Activated effector memory CD4-positive, alpha-beta T cell treated with anti-CD3 and anti-CD28 coated beads, Interleukin-2, amount 50 U/mL, for 16 hours (primary cell): ENCODE measurements at places on chromosomes 6 and 20.
A peak's percentile ranks its signal among the peaks of the same experiment; 100 is the strongest.

GRCh38 chr6:120211955-120212792 lies 862.6 kb upstream of the MAN1A1 start:
- no peak for DNase-seq

- no peak for DNase-seq
Observed at GRCh38 chr6:111646942-111647341, 41.3 kb upstream of the TRAF3IP2 start.

DNA sequence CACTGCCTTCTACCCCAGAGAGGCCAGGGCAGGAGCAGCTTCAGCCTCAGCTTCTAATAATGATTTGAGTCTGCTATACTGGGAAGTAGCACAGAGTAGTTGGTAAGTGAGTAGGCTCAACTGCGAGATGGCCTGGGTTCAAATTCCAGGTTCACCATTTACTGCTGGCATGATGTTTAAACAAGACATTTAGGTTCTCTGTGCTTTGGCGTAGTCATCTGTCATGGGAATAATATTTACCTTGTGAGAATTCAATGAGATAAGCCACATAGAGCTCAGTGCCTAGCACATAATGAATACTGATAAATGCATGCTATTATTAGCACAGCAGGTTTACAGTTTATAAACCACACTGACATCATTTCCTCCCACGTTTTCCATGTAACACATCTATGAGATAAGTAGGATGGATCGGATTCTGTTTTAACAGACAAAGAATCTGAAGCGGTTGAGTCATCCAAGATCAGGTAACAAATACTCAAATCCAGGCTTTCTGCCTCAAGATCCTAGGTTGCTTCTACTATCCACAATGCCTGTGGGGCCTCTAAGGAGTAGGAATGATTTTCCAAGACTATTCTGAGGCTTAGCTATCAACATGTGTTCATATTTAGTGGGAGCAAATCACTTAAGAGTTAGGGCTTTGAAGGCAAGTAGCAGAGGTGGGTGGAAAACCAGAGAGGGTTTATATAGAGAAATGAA lies 72.9 kb upstream of the DTNBP1 start:
- DNase-seq = no peak

GRCh38 chr6:99334526-99335127 lies 14.8 kb downstream of the FAXC start:
- DNase-seq = no peak

- no peak for DNase-seq
Observed at GRCh38 chr6:110322151-110322873, 35.8 kb downstream of the METTL24 start.

- no peak for DNase-seq
Observed at GRCh38 chr6:38170666-38171355, 351.3 kb downstream of the ZFAND3 start.

DNA sequence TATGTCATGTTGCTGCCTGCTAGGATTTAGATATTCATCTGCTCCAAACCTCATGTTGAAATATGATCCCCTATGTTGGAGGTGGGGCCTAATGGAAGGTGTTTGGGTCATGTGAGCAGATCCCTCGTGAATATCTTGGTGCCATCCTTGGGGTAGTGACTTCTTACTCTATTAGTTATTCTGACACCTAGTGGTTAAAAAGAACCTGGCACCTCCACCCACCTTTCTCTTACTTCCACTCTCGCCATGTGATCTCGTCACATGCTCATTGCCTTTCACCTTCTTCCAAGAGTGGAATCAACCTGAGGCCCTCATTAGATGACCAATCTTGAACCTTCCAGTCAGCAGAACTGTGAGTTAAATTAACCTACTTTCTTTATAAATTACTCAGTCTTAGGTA lies 549.4 kb upstream of the SYNCRIP start:
- DNase-seq = no peak

GRCh38 chr20:61025536-61025935 lies 226.5 kb upstream of the CDH4 start:
- no peak for DNase-seq

- no peak for DNase-seq
Observed at GRCh38 chr6:78910591-78911171, 43.3 kb downstream of the IRAK1BP1 start.

DNA sequence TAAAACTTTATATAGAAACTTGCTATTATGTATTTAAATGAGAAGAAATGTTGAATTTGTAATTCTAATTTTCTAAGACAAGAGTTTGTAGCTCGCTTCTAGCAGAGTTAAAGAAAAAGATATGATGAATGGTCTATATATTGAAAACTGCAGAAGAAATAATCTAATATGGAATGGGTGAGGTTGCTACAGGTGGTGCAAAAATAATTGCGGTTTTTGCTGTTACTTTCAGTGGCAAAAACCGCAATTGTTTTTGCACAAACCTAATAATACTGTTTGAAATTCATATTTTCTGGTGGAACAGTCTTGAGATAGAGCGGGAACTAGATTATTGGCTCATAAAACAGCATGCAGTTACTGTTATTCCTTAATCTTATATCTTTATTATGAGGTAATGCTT lies 23.9 kb downstream of the EYA4 start:
- DNase-seq = no peak

- no peak for DNase-seq
Observed at GRCh38 chr20:32362901-32363364, 4.8 kb downstream of the ASXL1 start.

GRCh38 chr20:54345301-54345724 lies 130.1 kb upstream of the DOK5 start:
- no peak for DNase-seq

DNA sequence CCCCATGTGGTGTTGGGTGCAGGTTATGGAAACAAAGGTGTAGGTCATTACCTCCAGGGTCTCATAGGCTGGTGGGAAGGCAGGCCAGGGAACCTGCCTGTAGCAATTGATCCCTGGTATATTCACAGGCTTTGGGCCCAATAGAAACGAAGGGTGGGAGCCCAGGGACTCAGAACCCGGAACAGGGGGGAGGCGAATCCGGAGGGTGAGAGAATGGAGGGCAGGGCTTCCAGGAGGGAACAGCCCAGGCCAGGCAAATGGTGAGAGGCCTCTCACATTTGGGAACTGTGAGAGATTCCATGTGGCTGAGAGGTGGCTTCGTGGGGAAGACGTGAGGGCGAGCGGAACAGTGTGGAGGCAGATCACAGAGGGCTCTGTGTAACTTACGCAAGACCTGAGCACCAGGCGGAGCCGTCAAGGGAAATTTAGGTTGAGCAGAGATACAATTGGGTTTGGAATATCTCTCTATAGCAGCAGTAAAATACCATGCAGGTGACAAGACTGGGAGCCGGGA lies 267.1 kb downstream of the ERMARD start:
- DNase-seq = no peak

DNA sequence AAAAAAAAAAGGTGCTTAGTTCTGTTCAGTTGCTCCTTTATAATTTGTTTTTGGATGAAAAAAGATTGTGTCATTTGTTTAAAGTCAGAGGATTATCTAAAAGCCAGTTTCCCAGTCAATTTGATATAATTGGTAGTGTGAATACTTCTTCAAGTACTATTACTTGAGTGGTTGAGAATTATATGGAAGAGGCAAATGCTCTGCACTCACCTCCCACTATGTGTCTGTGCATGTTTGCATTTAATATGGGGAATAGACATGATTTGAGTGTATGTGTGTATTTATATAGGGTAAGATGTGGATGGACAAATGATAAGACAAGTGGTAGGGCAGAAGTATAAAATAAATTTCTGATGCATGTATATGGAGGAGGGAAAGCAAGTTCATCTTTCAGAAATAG lies 15.8 kb downstream of the GJA1 start:
- DNase-seq = no peak

- DNase-seq = peak; percentile 77
Observed at GRCh38 chr6:110944681-110945151, 13.8 kb upstream of the GTF3C6 start.

GRCh38 chr6:90328004-90328403 lies 31.4 kb upstream of the BACH2 start:
- no peak for DNase-seq

DNA sequence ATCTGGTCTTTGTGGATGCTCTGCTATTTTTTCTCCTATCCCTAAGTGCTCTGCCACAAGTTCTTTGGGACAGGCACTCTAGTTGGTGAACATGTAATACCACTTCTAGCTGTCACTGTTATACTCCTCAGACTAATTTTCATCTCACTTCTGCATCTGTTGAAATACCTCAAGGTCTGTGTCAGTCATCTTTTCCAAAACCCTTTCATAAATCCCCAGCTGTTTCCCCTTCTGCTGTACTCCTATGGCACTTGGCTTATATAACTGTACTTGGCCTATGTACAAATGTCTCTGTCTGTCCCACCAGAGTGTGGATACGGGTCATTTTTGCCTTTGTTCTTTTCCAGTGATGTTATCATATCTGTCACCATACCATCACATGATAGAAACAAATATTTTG lies 124.2 kb downstream of the FHL5 start:
- DNase-seq = no peak

GRCh38 chr6:34151321-34152041 lies 5.6 kb upstream of the GRM4 start:
- peak; percentile 61 for DNase-seq

DNA sequence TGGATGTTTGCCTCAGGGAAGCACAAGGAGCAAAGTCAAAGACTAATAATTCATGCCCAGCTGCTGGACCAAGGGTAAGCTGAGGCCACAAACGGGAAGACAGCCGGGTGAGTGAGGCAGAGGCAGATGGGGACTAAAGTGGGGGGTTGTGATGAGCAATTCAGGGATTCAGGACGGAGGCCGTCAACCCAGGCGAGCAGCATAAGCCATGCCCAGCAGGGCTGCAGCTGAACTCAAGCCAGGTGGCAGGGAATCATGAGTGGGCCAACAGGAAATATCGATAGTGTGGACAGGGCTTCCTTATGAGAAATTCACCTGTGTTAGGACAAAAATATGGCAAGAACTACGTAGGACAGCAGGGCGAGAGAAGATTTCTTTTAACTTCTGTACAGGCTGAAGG lies 246.8 kb downstream of the CDC5L start:
- no peak for DNase-seq

DNA sequence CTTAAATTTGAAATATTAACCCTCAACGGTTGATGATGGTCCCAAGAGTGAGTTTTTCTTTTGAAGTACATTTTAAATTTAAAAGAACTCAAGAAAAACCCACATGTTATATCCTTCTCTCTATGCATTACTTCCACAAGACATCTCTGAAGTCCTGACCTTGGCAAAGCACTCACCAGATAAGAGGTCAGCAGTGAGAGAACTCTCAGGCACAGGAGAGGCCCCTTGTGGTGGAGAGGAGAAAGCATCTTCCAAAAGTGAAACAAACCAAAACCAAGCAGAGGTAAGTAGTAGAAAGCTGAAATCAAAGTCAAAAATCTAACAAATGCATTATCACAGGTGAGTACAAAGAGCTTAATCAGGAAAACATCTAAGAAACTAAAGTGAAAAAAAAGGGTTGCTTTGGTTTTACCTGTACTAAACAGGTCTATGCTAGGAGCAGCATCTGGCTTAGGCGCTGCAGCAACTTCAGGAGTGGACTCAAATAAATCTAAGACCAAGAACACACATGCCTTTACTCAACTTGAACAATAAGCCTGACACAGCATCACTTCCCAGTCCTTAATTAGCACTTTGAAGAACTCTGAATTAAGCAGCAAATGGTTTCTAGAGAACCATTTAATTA lies 80.5 kb downstream of the PRSS35 start:
- DNase-seq = no peak

DNA sequence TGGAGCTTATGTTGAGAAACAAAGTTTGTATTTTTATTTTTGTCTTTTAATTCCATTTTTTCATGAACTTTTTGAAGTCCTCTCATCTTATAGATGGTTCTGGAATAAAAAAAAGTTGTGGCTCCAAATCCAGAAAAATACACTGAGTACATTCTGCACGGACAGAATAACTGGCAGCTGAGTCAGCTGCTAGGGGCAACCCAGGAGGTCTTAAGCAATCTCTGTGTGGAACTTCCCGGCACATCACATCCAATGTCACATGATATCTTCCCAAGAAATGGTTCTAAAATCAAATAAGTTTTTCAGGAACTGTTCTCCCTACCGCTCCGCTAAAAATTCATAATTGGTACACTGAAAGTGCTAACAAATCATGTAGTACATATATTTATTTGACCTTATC lies 29.8 kb downstream of the SLC13A3 start:
- no peak for DNase-seq

DNA sequence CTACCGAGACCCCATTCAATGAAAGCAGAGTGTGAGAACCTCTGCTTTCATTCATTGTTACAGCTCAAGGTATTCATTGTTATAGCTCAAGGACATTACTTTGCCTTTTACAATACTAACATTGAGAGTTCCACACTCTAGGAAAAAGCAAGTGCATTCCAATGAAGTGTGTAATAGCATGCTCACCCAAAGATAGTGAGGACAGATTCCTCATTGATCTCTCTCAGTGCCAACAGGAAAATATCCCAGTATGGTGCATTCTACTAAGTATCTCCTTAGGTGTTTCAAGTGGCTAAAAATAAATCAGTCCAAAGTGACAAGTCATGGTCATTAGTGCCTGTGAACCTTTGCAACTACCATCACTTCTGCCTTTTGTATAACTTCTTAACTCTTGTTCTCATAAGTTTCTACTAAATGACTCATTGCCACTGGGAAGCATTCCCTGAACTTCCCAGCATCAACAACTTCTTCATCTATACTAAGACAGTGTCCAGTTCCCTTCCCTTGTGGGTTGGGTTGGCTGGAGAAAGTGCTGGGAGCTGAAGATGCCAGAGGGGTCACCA lies 140.7 kb upstream of the STXBP5 start:
- DNase-seq = no peak

DNA sequence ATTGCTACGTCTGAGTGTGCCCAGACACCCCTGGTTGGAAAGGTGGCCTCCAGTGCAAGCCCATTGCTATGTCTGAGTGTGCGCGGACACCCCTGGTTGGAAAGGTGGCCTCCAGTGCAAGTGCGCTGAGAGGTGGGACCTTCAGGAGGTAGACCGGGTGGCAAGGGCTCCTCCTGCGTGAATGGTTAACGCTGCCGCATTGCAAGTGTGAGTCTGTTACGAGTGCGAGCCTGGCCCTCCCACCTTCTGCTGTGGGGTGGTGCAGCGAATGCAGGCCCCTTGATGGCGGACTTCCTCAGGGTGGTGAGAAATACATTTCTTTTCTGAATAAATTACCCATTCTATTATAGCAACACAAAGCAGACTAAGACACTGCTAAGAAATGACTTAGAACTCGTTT lies 208.8 kb downstream of the DLL1 start:
- peak; percentile 25 for DNase-seq

DNA sequence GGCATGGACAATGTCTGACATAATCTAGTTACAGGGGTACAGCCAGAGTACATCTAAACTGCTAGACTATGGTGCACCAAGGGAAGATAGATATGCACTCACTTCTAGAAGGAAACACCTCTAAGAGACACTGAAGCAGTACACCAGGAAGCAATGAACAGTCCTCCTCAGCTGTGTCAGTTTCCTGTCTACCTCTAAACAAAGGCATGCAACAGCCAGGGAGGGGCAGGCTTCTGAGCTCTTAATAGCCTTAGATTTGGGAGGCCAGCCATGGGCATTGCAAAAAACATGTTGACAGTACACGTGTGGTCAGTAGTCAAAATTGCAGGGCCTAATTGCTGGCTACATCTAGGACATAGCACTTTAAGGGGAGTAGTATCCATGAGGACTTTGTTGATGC lies 21.4 kb downstream of the CRYBG1 start:
- DNase-seq = no peak

- DNase-seq = no peak
Observed at GRCh38 chr20:9179867-9180266, 111.0 kb downstream of the PLCB4 start.
